ENCODE measurements at places on chromosomes 16 and 17.

- H3K36me3 ChIP-seq: no peaks in the 10 kb centered on the region
- no peaks in the 10 kb centered on the region for H3K27me3 ChIP-seq
- no peak overlapping the region for H3K27ac ChIP-seq
- DNase-seq: no peak
- no peak overlapping the region for H3K4me3 ChIP-seq
Measured at GRCh38 chr16:87172632-87173031, 144.6 kb downstream of the C16orf95 start.

DNA sequence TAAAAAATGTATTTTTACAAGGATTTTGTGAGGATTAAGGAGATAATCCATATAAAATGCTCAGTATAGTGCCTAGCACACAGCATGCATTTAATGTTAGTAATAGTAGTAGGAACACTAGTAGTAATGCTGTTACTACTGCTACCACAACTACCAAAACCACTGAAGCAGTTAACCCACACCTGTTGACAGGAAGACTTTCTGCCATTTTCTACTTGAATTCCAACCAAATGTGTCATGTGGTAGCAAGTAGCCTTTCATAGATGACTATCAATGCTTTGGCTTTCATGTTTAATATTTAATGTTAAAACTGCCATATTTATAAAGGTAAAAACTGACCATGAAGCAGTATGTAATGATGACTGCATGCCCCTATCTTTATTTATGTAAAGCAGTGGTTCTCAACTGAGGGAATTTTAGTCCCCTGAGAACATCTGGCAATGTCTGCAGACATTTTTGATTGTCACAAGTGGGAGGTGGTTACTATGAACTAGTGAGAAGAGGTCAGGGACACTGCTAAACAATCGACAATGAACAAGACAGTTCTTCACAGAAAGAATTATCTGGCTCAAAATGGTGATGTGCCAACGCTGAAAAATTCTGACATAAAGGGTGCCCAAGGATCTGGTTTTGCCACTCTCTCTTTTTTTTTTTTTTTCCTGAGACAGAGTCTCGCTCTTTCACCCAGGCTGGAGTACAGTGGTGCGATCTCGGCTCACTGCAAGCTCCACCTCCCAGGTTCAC, 89.4 kb downstream of the ITFG1 start:
- H3K4me1 ChIP-seq: no peaks in the 10 kb centered on the region
- no peak overlapping the region for H3K27ac ChIP-seq
- no peak overlapping the region for H3K4me3 ChIP-seq
- H3K27me3 ChIP-seq: no peaks in the 10 kb centered on the region
- DNase-seq: no peak
- peaks cover 10% of the 10 kb centered on the region for H3K36me3 ChIP-seq

DNA sequence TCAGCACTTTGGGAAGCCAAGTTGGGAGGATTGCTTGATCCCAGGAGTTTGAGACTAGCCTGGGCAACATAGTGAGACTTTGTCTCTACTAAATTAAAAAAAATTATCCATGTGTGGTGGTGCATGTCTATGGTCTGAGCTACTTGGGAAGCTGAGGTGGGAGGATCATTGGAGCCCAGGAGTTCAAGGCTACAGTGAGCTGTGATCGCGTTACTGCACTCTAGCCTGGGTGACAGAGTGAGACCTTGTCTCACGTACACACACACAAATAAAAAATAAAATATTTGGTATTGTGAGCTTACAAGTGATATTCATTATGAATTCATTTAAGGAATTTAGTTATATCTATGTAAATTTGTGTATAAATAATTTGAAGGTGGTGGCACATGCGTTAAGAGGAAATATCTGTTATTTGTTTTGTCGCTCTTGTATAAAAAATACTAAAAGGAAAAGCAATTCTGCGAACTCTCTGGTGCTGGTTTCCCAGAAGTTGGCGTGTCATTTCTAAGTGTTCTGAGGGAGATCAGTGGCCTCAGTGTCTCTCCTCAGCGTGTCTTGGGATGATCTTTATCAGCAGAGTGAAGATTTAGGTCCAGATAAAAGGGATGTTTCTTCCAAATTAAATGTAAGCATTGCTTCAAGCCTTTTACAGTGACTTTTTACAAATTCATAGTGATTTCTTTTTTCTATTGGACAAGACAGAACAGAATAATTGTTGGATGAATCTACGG, 187.6 kb downstream of the FTO start:
- DNase-seq: no peak
- H3K4me1 ChIP-seq: peaks cover 25% of the 10 kb centered on the region
- H3K27ac ChIP-seq: peak overlapping the region; percentile 55
- no peak overlapping the region for H3K4me3 ChIP-seq
- H3K27me3 ChIP-seq: no peaks in the 10 kb centered on the region

DNA sequence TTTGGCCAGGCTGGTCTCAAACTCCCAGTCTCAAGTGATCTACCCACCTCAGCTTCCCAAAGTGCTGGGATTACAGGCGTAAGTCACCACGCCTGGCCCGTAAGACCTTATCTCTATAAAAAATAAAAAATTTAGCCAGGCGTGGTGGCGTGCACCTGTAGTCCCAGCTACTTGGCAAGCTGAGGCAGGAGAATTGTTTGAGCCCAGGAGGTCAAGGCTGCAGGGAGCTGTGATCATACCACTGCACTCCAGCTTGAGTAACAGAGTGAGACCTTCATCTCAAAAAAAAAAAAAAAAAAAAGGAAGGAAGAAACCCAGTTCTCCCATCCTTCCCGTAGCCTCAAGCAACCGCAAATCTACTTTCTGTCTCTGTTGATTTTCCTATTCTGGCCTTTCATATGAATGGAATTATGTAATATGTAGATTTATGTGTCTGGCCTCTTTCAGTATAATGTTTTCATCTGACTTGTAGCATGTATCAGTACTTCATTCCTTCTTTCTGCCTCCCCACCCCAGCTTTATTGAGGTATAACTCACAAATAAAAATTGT, 11.2 kb downstream of the CASC3 start:
- no peak overlapping the region for H3K4me3 ChIP-seq
- no peaks in the 10 kb centered on the region for H3K4me1 ChIP-seq
- no peak for DNase-seq
- H3K27ac ChIP-seq: no peak overlapping the region
- peaks cover 84% of the 10 kb centered on the region for H3K36me3 ChIP-seq

DNA sequence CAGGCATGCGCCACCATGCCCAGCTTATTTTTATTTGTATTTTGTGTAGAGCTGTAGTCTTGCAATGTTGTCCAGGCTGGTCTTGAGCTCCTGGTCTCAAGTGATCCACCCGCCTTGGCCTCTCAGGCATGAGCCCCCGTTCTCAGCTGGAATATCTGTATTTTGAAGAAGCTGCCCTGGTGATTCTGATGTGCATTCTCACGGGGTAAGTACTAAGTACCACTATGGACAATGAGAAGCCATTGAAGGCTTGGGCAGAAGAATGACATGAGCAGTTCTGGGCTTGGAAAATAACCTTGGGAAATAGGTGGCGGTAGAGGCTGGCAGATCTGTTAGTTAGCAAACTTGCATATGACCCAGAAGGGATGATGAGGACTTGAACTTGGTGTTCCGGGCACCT, 15.6 kb upstream of the NKD1 start:
- no peak for DNase-seq
- H3K27me3 ChIP-seq: no peaks in the 10 kb centered on the region
- no peak overlapping the region for H3K4me3 ChIP-seq

DNA sequence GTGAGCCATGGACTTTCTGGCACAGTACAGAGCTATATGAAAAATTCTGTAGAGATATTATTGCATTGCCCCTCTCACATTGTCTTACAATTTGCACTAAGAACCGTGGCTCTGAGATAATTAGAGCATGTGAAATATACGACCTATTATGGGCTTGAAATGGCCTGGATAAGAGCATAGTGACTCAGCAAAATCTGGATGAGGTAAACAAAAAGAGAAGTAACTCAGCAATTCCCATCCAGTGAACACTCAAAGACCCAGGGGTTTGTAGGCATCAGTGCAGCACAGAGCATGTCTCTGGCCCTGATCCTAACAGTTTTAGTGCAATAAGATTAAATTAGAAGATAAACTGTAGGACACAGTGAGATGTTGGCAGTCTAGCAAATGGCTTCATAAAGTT, 317.2 kb upstream of the MYOCD start:
- H3K4me3 ChIP-seq: no peak overlapping the region
- no peak for DNase-seq
- no peaks in the 10 kb centered on the region for H3K4me1 ChIP-seq
- H3K36me3 ChIP-seq: no peaks in the 10 kb centered on the region
- no peak overlapping the region for H3K27ac ChIP-seq
- H3K27me3 ChIP-seq: no peaks in the 10 kb centered on the region

DNA sequence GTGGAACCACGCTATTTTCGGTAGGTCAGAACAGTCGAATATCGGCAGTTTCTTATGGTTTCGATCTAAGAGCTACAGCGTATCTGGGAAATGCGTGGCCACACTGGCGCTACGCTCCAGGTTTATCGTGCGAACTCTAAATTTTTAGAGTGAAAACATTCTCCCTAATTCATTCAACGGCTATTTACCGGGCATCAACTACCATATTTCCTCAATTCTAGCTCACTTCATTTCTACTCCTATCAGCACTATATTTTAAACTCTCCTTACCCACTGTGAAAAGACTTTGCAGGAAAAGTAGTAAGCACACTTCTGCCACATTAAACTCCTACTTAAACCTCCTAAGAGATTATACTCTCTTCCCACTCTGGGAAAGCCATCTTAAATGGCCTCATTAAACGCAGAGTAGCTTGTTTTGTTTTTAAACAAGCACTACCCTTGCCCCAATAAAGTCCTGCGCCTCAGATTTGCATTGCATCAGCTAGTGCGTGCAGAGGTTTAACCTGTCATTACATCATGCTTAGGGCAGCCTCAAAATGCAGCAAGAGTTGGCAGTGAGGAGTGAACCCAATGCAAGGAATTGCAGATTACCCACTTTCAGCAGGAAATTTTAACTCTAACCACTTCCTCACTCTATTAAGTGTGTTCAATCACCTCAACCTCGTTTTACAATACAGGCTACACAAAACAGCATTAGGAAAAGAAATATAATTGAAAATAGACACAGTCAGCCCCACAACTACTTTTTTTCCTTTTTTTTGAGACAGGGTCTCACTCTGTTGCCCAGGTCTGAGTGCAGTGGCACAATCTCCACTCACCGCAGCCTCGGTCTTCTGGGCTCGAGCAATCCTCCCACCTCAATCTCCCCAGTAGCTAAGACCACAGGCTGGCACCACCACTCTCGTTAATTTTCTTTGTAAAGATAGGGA, 18.8 kb downstream of the SIAH1 start:
- peak overlapping the region; percentile 36 for H3K4me3 ChIP-seq
- peaks cover 11% of the 10 kb centered on the region for H3K36me3 ChIP-seq
- H3K27me3 ChIP-seq: no peaks in the 10 kb centered on the region
- H3K4me1 ChIP-seq: peaks cover 31% of the 10 kb centered on the region
- peak overlapping the region; percentile 80 for H3K27ac ChIP-seq

GRCh38 chr17:55527540-55528118, 16.4 kb upstream of the SMIM36 start:
- H3K4me1 ChIP-seq: no peaks in the 10 kb centered on the region
- H3K4me3 ChIP-seq: no peak overlapping the region
- no peaks in the 10 kb centered on the region for H3K27me3 ChIP-seq
- H3K27ac ChIP-seq: no peak overlapping the region
- no peaks in the 10 kb centered on the region for H3K36me3 ChIP-seq

DNA sequence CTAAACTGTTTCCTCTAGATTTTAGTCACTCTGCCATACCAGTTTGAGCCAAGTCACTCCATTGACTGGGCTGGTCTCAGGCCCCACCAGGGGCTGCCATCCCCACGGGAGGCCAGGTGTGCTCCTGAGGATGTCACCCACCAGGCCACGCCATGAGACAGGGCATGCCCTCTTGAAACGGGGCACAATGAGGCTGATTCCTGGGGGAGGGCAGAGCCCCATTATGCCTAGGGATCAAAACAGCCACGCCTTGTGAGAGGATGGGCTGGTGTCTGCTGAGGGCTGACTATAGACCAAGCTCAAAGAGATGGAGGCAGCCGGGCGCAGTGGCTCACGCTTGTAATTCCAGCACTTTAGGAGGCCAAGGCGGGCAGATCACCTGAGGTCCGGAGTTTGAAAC, 21.5 kb downstream of the GINS2 start:
- peaks cover 96% of the 10 kb centered on the region for H3K36me3 ChIP-seq
- no peaks in the 10 kb centered on the region for H3K27me3 ChIP-seq
- peak; percentile 38 for DNase-seq

DNA sequence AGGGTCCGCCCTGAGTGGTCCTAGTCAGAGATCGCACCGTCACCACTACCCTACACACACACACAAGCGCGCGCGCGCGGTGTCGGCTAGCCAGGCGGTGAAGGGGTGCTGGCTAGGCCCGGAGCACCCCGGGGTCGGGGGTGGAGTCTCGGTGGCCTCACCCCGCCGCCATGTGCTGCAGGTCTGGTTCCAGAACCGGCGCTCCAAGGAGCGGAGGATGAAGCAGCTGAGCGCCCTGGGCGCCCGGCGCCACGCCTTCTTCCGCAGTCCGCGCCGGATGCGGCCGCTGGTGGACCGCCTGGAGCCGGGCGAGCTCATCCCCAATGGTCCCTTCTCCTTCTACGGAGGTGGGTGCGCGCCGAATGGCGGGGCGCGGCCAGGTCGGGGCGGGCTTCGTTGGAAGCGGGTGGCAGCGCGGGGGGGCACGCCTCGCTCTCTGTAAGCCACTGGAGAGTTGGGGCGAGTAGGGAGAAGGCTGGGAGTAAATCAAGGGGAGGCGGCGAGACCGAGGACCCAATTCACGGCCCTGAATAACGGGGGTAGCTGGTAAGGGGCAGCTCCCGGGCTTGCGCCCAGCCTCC, 4.8 kb downstream of the LHX1 start:
- no peaks in the 10 kb centered on the region for H3K4me1 ChIP-seq
- no peaks in the 10 kb centered on the region for H3K36me3 ChIP-seq
- no peak overlapping the region for H3K27ac ChIP-seq
- DNase-seq: no peak
- peak overlapping the region; percentile 6 for H3K4me3 ChIP-seq
- H3K27me3 ChIP-seq: peaks cover 99% of the 10 kb centered on the region

DNA sequence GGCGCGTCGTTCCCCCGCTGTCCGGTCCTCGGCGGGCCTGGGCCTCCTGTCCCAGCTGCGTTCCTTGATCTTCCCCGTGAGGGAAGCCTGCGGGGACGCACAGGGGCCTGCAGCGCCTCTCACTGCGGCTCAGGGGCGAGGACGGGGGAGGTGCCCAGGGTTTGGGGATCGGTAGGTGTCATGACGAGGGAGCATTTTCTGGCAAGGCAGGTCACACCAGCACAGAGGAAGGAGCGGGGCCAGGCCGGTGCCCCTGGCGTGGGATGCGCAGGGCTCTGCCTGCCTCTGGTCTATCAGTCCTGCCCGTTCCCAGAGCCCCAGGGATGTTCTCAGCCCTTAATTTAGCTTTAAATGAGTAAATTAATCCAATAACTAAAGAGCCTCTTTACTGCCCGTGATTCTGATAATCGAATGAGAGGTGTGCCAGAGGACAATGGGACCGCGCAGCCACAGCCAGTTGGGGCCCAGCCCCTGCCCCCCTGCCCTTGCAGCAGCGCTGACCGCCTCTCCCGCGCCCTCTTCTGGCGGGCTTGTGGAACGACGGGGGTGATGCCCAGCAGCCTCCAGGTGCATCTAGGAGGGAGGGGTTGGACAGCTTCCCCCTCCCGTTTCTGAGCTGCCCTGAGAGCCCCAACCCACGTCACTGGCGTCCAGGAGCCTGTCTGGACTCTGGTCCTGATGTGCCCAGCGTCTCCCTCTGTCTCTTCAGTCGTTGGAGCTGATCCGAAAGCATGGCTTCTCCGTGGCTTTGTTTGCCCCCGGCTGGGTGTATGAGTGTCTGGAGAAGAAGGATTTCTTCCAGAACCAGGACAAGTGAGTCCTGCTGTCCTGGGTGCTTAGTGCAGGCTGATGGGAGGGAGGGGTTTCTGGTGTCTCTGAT, 7.9 kb downstream of the ENGASE start:
- H3K27ac ChIP-seq: no peak overlapping the region
- no peaks in the 10 kb centered on the region for H3K27me3 ChIP-seq
- no peaks in the 10 kb centered on the region for H3K4me1 ChIP-seq
- no peak for DNase-seq
- peaks cover 42% of the 10 kb centered on the region for H3K36me3 ChIP-seq

All from RWPE2 (cell line).